ENCODE measurements at places on chromosomes 13 and 19.

DNA sequence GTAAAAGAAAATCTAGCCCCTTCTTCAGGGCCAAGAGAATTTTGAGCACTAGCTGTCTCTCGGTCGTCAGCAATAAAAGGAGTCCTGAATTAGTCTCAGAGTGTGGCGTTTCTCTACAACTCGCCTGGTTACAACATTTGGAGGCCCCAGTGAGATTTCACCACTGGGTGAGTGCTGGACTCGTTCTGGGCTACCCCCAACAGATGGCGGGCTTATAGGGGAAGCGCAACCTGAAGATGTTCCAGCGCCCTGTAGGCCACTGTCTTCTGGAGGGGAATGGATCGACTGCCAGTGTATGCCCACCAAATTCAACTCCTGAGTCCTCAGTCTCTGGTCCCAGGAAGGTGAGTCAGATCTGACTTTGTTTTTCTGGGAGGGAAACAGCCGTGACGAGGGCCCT is 11.7 kb upstream of the ZNF181 start:
- no peak for DNase-seq

GRCh38 chr13:112846411-112847115 is 122.5 kb upstream of the MCF2L start:
- DNase-seq = no peak

DNA sequence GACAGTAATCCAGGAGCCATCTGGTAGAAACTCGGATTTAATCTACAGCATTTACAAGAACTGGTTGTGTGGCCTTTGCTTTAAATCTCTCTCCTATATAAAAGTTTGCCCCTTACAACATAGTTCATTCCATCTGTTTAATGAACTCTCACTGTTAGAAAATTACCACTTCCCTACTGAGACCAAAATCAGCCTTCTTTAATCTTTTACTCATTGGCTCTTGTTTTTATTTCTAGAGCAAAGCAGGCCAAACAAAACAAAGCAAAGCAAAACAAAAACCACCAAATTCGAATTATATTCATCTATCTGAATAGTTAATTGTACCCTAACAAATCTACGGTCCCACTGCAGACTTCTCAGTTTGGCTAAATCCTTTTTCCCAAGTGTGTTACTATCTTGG is 127.0 kb downstream of the UGGT2 start:
- DNase-seq = no peak

GRCh38 chr13:30639671-30640070 is 22.0 kb downstream of the USPL1 start:
- DNase-seq = no peak

GRCh38 chr13:113962975-113963374 is 10.9 kb downstream of the C13orf46 start:
- no peak for DNase-seq

GRCh38 chr19:31402529-31403316 is 53.5 kb upstream of the TSHZ3 start:
- DNase-seq = no peak

DNA sequence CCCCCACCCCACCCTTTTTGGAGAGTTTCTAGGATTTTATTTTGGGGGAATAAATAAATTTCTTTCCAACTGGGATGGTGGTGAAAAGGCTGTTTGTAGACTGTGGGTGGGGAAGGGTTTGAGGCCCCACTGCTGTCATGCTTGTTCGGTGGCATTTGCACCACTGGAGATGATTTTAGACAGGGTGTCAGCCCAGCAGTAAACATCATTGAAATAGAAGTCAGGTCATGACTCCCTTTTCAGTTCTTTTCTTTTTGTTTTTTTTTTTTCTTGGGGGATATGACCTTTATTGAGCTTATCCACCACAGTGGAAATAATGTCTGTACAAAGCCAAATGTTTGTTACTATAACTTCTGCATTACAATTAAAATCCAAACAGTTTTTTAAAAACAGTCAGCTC is 14.1 kb downstream of the UBAC2 start:
- DNase-seq = no peak

DNA sequence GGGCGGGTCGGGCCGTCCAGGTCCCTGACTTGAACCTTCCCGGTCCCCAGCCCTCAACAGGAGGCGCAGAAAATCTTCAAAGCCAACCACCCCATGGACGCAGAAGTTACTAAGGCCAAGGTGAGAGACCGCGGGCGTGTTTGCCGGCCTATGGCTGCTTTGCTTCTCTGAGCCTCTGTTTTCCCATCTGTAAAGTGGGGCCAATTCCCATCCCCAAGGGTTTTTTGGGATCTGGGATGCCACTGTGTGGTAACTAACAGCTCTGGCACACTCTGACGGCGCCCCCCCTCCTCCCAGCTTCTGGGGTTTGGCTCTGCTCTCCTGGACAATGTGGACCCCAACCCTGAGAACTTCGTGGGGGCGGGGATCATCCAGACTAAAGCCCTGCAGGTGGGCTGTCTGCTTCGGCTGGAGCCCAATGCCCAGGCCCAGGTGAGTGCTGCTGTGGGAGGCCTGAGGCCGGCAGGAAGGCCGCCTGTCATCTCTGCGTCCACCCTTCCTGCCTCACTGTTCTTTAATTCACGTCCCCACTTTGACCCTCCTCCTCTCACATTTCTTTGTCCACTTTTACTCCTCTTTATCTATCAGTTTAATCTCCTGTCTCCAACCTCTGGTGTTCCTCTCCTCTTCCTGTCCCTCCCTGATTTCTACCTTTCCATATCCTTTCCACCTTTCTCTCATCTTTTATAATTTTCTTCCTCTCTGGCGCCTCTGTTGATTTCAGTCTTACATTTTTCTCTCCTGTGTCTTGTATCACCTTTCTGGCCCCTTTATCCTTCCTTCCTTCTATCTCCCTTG is 7.1 kb downstream of the FUZ start:
- no peak for DNase-seq

GRCh38 chr13:46372071-46372470 is 15.0 kb downstream of the RUBCNL start:
- DNase-seq = no peak

DNA sequence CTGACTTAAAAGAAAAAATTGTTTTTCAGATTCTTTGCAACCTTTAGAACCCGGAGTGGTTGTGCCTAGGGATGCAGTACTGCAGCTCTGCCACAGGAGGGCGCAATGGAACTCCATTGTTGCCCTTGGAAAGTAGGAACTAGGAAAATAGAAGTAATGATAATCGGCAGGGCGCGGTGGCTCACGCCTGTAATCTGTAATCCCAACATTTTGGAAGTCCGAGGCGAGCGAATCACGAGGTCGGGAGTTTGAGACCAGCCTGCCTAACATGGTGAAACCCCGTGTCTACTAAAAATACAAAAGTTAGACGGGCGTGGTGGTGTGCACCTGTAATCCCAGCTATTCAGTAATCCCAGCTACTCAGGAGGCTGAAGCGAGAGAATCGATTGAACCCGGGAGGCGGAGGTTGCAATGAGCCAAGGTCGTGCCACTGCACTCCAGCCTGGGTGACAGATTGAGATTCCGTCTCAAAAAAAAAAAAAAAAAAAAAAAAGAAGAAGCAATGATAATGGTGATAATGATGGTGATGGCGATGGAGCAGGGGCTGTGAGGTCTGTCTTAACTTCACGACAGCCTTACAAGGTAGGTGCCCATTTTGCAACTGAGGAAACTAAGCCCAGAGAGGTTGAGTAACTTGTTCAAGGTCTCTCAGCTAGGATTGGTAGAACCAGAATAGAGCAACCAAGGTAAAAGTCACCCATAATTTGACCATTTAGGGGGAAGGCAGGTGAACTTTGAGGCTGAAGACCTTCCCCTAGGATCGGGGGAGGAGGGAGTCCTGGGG is 5.5 kb upstream of the ADAMTS10 start:
- DNase-seq = no peak

GRCh38 chr19:11046605-11047354 is 42.5 kb upstream of the LDLR start:
- DNase-seq = no peak

DNA sequence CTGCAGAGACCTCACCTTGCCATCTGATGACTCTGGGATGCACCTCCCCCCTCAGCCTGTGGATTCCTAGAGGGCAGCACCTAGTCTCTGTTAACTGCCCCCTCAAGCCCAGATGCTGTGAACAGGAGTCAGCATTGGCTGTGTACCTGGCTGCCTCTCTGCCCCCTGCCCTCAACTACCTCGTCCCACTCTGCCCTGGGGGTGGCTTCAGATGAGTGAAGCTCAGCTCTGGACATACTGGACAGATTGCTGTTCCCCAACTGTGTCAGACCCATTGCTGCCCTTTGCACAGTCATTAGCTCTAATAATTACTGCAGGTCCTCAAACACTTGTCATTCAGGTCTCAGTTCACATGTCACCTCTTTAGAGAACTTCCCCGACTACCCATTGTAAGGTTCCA is 182.1 kb upstream of the TSHZ3 start:
- DNase-seq = no peak

- no peak for DNase-seq
Measured at GRCh38 chr13:107788464-107789165, 426.7 kb downstream of the LIG4 start.

DNA sequence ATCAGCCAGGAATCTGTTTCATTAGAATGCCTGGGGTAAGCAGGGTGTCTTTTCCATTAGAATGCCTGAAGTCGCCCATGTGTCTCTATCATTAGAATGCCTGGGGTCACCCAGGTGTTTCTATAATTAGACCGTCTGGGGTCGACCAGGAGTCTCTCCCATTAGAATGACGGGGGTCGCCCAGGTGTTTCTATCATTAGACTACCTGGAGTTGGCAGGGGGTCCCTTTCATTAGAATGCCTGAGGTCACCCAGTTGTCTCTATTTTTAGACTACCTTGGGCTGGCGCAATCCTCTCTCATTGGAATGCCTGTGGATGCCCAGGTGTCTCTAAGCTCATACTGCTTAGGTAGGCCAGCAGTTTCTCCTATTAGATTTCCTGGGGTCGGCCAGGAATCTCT is 1447.6 kb downstream of the UQCRFS1 start:
- no peak for DNase-seq

DNA sequence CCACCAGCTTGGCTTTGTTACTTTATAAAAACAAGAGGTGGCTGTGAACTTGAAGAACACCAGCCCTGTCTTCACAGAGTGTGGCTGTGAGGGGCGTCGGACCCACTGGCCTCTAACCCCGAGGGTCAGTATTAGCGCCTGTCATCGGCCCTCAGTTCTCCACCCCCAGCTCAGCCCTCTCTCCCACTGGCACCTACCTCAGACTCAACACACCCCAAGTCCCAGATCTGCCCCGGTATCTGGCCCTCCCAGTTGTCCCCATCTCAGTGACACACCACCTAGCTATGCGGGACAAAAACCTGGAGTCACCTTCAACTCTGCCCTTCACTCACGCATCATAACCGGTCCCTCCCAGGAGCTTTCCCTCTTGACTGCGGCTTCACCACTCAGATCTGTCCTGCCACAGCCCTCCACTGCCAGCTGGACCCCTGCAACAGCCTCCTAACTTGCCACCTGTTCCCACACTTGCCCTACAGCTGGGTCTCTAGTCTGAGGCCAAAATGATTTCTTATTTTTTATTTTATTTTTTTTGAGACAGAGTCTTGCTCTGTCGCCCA is 45.4 kb downstream of the PEPD start:
- DNase-seq = no peak

DNA sequence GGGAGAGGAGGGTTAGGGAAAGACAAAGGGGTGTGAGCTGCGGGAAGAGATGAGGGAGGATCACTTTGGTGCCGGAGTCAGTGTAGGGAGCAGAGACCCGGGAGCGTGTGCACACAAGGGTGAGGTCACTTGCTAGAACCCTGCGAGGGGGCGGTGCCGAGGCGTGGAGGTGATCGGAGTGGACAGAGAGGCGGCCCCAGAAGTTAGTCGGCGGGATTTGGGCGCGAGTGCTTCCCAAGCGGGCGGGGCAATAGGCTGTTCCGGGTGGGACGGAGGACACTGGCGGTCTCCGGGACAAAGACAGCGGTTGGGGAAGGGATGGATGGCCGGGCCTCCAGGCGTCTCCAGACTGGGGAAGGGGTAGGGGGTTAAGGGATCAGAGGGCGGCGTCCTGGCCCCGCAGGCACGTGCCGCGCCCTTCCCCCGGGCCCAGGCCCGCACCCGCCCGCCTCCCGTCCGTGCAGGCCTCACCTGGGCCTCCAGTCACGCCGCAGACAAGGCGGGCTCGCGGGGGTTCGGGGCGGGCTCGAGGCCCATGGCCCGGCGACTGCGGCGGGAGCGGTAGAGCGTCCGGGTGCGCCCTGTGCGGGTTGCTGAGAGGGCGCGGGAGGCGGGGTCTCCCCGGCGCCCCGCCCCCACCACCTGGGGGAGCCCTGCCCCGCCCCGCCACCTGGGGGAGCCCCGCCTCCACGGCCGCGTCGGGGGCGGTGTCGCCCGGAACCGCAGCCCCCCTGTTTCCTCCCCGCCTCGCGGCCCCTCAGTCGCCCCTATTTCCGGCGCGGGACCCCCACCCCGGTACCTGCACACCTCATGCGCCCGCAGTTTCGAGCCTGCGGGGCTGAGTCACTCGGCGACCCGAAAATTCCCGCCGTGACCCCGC is at the start of gene LPAR2:
LPAR2 (minus strand) TSS at position 600 of the 880 bp plus-strand sequence. CDS start 945 bp downstream, outside the sequence.
- no peak for DNase-seq

GRCh38 chr13:19581675-19582074 is 20.3 kb upstream of the TPTE2 start:
- DNase-seq = no peak

DNA sequence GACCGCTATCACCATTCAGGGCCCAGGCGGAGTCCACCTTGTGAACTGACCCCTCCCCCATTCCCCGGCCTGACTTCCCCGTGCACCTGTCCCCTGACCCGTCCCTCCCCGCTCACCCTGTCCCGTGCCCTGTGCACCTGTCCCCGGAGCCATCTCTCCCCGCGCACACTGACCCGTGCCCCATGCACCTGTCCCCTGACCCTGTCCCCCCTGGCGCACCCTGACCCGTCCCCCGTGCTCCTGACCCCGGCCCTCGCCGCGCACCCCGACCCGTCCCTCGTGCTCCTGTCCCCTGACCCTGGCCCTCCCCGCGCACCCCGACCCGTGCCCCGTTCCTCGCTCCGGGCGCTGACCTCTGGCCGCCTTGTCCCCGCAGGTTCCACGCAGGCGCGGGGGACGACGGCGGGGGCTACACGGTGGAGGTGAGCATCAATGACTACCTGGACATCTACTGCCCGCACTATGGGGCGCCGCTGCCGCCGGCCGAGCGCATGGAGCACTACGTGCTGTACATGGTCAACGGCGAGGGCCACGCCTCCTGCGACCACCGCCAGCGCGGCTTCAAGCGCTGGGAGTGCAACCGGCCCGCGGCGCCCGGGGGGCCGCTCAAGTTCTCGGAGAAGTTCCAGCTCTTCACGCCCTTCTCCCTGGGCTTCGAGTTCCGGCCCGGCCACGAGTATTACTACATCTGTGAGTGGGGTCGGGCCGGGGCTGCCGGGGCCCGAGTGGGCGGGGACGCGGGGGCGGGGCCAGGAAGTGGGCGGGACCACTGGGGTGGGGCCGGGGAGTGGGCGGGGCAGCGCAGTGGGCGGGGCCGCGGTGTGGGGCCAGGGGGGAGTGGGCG is 9.7 kb downstream of the EFNA2 start:
- DNase-seq = no peak

Measured in pulmonary artery endothelial cell (primary cell).